Lung (tissue), 17 donors: ENCODE measurements at places on chromosomes 3 and 15. TPM values are rescaled to one million over a fixed set of nuclear protein-coding genes. Genes with fewer than 3 reads are reported as not detected.

IL17RC gene
- total RNA-seq = 31.7 TPM

ZKSCAN7 gene
- 12.2 TPM for total RNA-seq

LRRC49 gene
- total RNA-seq = 24.3 TPM

FOXB1 gene
- total RNA-seq = not detected

TNFAIP8L3 gene
- total RNA-seq = 15.4 TPM

SHC4 gene
- total RNA-seq = 0.67 TPM

MKRN3 gene
- not detected for total RNA-seq

OR5K2 gene
- not detected for total RNA-seq

PRSS50 gene
- 0.46 TPM for total RNA-seq

SPATA12 gene
- 0.15 TPM for total RNA-seq

PLCH1 gene
- total RNA-seq = 14.2 TPM

NAALADL2 gene
- total RNA-seq = 46.7 TPM

CAPN3 gene
- 28.4 TPM for total RNA-seq

SCN11A gene
- 0.60 TPM for total RNA-seq

ZNF106 gene
- total RNA-seq = 63.6 TPM

PLCB2 gene
- total RNA-seq = 17.9 TPM

LMAN1L gene
- not detected for total RNA-seq

BCL2A1 gene
- 27.4 TPM for total RNA-seq

SLTM gene
- 164 TPM for total RNA-seq

MST1R gene
- total RNA-seq = 54.8 TPM

PPM1L gene
- 17.7 TPM for total RNA-seq

RAB27A gene
- 71.7 TPM for total RNA-seq

WDR76 gene
- total RNA-seq = 6.2 TPM

OXTR gene
- 3.5 TPM for total RNA-seq

PDCD10 gene
- total RNA-seq = 42.2 TPM

DISP2 gene
- 0.23 TPM for total RNA-seq

ZNF385D gene
- total RNA-seq = 3.1 TPM

CELSR3 gene
- 1.7 TPM for total RNA-seq

ALG1L2 gene
- 0.80 TPM for total RNA-seq

SEC62 gene
- 69.9 TPM for total RNA-seq

COX5A gene
- 163 TPM for total RNA-seq

C3orf70 gene
- total RNA-seq = 4.9 TPM

LNP1 gene
- 5.8 TPM for total RNA-seq

ACP3 gene
- total RNA-seq = 19.9 TPM

EAF2 gene
- total RNA-seq = 16.5 TPM

VEPH1 gene
- 237 TPM for total RNA-seq

C3orf18 gene
- 7.0 TPM for total RNA-seq

FSIP1 gene
- 1.4 TPM for total RNA-seq

AMOTL2 gene
- total RNA-seq = 129 TPM

ANKRD63 gene
- not detected for total RNA-seq

GHSR gene
- total RNA-seq = not detected

PIF1 gene
- 1.1 TPM for total RNA-seq

SUCNR1 gene
- total RNA-seq = 0.60 TPM

FANCD2OS gene
- total RNA-seq = not detected

FBXW12 gene
- not detected for total RNA-seq

IL5RA gene
- total RNA-seq = 23.3 TPM

SPINK8 gene
- not detected for total RNA-seq

SLC12A1 gene
- total RNA-seq = 0.03 TPM

TMEM207 gene
- not detected for total RNA-seq

P3H2 gene
- 59.9 TPM for total RNA-seq

CHRFAM7A gene
- total RNA-seq = 7.4 TPM

CD86 gene
- total RNA-seq = 11.0 TPM
